ENCODE measurements at places on chromosomes 7 and 10.
A peak's percentile ranks its signal among the peaks of the same experiment; 100 is the strongest.

- DNase-seq, result no peak
Observed at GRCh38 chr7:5217851-5218331, 27.9 kb downstream of the WIPI2 start.

- peak; percentile 65 for DNase-seq
Observed at GRCh38 chr10:121579656-121580055, 18.6 kb downstream of the FGFR2 start.

DNA sequence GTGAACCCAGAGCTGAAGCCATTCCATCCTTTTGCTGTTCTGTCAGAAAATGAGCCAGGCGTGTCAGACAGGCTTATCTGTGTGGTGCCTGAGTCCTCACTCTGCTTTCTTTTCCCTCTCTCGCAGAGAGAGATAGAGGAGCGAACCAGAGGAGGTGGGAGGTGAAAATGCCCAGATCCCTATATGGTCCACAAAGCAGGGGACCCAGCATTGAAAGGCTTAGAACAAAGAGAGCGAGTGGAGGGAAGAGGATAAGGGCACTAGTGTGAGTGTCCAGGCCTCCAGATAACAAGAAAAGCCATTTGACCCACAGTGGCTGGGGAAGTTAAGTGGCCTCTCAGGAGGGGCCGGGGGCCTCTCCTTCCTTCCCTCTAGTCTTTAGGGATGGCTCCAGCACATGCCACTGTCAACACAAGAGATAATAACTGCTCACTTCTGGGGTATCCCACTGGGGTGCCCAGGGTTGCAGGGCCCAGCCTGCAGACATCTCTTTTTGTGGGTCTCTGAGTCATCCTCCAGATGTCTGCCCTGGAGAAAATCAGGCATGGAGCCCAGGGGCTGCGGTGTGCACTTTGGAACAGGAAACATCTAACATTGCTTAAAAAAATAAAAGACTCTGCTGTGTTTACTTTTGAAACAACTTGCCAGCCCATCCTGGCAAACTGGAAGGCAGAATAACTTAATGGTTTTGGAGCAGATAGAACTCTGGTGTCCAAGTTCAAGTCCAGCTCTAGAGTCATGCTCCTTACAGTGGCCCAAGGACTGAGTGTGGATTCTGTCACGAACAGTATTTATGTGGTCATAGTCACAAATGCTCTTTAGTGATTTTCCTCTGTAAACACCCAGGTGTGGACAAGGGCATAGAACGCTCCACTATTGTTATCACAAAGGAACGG is 189.5 kb downstream of the CXCL12 start:
- DNase-seq, result no peak

DNA sequence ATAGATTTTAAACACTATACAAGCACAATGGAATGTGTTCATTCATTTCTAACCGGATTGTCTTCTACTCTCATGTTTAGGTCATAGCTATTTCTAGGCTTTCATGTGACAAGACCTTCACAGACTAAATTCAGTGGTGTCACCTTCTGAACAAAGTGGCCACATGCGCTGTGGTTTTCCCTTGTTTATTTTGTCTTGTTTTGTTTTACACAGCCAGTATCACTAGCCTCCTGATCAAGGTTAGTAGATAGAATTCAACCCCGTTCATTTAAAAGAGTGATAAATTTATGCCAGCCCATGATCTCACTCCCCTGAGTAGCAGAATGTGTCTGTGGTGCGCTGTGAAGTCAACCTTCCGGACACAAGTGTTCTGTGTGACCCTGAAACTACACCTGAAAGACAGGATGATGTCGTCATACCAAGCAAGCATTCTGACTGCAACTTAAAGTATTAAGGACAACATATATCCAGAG is 209.1 kb downstream of the CREB5 start:
- no peak for DNase-seq

GRCh38 chr10:30431435-30431911 is 2.5 kb upstream of the MAP3K8 start:
- no peak for DNase-seq

DNA sequence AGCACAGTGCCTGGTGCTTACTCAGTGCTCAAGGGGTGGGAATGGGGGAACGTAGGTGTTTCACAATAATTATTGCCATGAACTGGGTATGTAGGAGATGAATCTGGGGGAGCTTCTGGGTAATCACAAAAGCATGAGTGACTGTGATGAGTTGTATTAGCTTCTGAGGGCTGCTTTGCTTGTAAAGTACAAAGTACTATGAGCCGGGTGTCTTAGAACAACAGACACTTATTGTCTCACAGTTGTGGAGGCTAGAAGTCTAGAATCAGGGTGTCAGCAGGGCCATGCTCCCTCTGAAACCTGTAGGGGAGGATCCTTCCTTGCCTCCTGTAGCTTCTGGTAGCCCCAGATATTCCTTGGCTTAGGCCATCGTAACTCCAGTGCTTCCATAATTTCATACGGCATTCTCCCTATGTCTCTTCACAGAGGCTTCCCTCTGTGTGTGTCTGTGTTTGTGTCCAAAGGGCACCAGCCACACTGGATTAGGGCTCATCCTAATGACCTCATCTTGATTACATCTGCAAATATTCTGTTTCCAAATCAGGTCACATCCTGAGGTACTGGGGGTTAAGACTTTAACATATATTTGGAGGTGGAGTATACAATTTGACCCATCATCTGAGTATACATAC is 84.8 kb upstream of the AGBL3 start:
- DNase-seq, result no peak

GRCh38 chr7:140416560-140416959 is 12.7 kb downstream of the RAB19 start:
- DNase-seq, result no peak

DNA sequence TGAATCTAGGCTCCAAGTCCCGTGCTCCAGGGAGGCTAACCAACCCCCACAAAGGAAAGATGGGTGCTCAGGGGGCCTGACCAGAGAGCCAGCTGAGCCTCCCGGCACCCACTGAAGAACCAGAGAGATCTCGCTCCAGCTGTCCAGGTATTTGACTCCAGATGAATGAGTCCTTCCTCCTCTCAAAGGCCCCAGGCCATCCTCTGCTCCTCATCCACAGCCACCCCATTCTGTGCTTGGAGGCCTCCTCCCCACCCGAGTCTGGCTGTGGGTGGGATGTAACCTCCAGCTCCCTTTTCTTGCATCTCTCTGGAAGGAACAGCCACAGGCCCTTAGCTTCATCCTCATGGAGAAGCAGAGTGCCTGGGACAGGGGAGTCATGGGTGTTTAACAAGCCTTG is 44.6 kb downstream of the VSTM4 start:
- no peak for DNase-seq

DNA sequence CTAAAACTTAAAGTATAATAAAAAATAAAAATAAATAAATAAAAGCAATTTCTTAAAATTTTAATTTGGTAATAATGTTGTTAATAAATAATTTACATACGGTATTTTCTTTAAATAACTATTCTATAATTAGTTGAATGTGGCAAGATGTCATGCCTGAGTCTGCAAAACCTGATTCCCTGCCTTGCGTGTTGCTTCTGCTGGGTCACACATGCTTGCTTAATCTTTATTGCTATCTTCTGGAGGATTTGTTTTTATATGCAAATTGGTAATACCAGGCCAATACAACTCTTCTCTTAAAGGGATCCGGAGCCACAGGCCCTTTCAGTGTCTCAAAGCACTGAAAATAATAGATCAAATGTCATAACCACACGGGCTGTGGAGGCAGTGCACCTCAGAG is 59.4 kb upstream of the ABCB5 start:
- no peak for DNase-seq

- DNase-seq, result no peak
Observed at GRCh38 chr10:89296220-89296648, 5.6 kb upstream of the IFIT2 start.

- DNase-seq, result no peak
Observed at GRCh38 chr7:140542228-140542603, 62.9 kb upstream of the MKRN1 start.

GRCh38 chr7:132836746-132837145 is 245.1 kb downstream of the CHCHD3 start:
- DNase-seq, result no peak

DNA sequence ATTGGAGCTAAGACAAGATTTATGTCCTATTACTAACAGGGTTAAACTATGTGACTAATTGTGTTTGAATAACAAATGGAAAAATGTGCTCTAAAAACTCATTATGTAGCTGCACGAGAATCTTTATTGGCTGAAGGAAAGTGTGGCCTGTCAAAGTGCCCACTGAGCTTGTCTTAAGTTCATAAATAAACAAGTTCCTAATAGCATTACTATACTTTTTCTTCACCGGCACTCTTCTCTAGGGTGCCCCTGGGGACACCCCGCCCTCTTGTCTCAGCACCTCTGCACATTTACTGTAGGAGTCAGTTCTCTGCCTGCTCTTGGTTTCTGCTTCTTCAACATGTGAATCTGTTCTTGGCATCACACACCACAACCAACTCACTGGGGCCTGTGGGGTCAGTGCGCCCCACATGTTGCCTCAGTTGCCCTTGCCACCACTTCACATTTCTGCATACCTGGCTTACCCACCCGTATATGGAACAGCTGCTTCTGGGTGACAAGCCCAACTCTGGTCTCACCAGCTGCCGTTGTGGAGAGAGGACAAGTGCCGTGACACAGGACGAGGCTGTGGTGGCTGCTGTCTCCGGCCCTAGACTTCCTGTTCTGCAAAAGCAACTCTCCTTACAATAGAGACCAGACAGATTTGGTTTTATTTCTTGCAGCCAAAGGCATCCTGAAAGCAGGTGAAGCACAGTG is 96.3 kb upstream of the DDC start:
- no peak for DNase-seq

DNA sequence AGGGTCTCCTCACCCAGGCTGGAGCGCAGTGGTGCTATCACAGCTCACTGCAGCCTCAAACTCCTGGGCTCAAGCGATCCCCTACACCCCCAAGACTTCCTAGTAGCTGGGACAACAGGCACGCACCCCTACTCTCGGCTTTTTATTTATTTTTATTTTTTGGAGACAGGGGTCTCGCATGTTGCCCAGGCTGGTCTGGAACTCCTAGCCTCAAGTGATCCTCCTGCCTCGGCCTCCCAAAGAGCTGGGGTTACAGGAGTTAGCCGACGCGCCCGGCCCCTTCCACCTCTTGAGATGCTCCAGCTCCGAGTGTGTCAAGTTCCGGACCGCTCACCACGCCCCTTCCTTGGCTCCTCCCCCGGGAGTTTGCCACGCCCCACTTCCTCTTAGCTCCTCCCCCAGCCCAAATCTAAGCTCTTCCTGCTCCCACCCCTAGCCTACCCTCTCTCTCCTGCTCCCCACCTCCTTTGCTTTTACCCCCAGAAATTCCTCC is 6.3 kb downstream of the NAT16 start:
- DNase-seq, result peak; percentile 80
